ENCODE measurements at places on chromosomes 4 and X.

- no peak for DNase-seq
These were observed 73.6 kb downstream of the CEP44 start for GRCh38 chr4:174357321-174357720.

DNA sequence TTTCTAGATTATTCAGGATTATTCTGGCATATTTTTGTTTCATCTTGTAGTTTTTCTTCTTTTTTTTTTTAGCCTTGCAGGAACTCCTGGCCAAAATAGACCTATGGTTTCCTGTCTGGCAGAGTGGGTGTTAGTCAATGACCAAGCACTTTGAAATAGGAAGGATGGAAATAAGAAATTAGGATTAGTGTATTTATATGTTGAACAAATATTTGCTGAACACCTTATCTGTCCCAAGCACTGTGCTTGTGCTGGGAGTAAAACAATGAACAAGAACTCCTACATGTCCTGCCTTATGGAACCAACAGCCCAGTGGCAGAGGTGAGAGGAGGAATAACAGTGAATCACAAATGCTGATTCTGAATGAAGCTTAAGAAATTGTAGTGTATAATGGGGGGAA is 4.5 kb downstream of the MMRN1 start:
- DNase-seq: no peak

- DNase-seq: no peak
These were observed 57.1 kb upstream of the ATXN3L start for GRCh38 chrX:13376857-13377549.

- no peak for DNase-seq
These were observed 155.7 kb upstream of the JADE1 start for GRCh38 chr4:128653527-128654444.

- DNase-seq: no peak
These were observed 129.8 kb downstream of the MXRA5 start for GRCh38 chrX:3216581-3217180.

DNA sequence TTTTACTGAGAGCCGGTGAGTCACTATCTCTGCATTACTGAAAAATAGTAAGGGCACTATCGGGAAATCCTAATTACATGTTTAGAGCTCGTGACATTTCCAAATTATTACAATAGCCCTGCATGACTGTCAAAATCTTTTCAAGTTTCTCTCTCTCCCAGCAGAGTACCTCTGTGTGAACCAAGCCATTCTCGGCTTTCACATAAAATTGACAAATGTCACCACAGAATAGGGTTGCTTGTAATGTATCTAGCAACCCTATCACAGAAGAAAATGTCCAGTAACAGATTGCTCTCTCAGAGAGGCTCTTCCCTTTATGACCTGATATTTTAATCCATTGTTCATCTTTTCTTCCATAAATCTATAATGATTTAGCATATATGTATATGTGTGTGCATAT is 144.8 kb upstream of the GNPDA2 start:
- DNase-seq: no peak

DNA sequence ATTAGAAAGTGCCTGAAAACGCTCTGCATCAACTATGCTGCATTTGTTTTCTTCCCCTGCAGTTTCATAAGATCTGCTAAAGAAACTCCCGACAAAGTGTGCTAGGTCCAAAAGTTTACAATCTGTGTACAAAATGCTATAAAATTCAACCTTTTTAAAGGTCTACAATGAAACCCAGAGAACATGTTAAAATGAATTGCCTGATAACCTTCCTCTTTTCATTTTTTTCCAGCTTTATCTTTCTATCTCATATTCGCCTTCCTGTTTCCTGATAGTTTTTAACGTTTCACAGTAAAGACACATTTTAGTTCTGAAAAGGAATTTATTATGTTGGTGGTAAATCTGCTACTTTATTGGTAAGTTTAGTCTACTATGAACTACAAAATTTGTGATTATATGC is 9.5 kb upstream of the HPGDS start:
- no peak for DNase-seq

Measured in kidney glomerular epithelial cell (primary cell).